NCI-H748 treated with DMSO at 0.1 percent for 48 hours (cell line): ENCODE measurements at places on chromosomes 3 and 15.

- no peak for DNase-seq
Observed at GRCh38 chr3:64575211-64575844, 112.5 kb downstream of the ADAMTS9 start.

DNA sequence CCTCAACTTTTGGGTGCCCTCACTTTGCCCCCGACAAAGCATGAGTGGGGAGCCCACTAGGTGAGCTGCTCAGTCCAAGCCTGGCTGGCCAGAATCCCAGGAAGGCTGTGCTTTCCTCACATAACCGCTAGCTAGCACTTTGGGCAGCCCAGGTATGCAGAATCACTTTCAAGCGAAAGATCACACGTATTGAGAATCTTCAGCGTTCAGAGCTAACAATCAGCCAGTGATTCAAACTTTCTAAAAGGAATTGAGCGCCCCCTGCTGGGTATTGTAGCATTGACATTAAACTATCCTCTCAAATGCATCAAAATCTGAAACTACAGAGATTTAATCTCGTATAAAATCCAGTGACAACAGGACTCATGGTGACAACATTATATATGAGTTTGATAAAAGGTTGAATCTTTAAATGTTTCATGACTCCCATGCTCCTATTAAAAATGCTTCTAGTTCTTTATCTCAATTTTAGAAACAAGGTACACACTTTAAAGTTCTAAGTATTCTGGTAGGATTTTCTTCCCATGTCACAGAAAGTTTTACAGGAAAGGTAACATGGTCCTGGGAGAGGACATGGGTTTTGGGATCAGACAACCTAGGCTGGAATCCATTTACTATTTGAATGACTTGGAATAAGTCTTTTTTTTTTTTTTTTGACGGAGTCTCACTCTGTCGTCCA lies 11.8 kb downstream of the ANAPC13 start:
- DNase-seq = peak; percentile 21

DNA sequence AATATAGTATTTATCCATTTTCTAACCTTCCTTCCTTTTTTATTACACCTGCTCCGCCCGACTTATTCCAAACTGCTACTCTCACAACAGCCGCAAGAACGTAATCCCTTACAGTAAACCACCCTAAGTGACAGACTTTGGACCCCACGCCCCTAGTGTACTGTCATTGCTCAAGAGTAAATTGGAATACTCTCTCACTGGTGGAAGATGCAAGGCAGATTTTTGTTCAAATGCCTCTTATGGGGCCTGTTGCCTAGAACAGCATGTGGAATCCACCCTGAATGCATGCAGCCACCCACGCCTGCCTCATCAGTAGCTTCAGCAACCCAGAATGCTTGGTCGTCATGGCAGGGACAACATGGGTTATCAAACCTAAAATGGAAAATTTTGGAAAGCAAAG lies 226.2 kb upstream of the ST8SIA2 start:
- DNase-seq = no peak

DNA sequence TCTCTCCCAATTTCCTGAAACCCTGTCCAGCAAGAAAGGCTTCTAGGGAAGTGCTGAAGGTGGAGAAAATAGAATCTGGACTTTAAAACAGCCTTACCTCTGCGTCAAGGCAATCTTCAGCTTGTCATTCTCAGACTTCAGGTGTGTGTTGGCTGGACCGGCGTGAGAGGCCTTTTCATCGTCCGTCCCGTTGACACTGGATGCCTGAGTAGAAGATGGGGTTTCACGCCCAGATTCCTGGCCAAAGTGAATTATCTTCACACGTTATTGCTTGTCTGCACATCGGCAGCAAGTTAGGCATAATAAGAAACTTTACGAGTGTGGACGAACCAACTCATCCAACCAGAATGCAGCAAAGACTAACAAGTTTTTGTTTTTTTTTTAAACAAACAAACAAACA lies 49.5 kb downstream of the WHAMM start:
- DNase-seq = no peak

GRCh38 chr15:65099336-65099735 lies 15.7 kb downstream of the UBAP1L start:
- DNase-seq = no peak

GRCh38 chr3:27678234-27678633 lies 43.9 kb downstream of the EOMES start:
- no peak for DNase-seq

DNA sequence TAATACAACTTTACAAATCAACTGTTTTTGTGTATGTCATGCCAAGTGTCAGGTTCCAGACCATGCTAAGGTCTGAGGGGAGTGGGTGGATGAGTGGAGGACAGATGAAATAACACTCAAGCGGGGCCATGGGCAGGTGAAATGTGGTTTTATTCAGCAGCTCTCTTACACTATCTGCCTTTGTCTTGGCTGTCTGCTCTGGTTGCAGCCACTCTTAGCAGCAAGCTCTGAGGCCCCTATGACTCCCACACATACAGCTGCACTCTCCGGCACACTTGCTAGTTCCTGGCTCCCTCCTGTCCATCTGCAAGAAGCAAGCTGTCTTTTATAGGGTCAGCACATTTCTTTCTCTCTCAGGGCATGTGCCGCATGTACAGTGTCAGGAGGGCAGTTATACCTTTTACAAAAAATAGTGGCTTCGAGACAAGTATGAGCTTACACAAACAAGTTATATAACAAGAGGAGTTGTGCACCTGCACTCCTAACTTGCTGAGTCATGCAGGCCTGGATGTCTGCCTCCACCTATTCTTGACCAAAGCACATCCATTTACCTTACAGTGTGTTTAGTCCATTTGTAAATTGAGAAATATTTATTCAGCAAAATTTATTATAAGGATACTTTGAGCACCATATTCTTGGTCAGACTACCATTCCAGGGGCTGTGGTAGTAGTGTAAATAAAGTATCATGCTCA lies 683.7 kb upstream of the CBLB start:
- no peak for DNase-seq

DNA sequence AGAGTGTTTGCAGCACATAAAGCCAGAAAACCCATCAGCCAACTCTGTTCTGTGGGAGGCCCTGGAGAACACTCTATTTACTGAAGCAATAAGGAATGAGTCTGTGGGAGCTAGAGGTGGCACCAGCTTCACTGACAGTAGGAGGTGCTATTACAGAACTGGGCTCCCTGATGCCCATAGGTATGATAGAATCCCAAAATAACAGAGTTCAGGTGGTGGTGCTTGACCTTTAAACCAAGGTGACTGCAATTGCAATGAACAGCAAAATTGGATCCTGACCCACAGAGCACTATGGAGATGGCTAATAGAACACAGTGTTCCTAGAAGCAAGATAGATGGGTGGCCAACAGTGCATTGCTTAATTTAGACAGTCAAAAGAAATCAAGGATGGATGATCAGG lies 95.4 kb upstream of the RNU6-1 start:
- DNase-seq = no peak

DNA sequence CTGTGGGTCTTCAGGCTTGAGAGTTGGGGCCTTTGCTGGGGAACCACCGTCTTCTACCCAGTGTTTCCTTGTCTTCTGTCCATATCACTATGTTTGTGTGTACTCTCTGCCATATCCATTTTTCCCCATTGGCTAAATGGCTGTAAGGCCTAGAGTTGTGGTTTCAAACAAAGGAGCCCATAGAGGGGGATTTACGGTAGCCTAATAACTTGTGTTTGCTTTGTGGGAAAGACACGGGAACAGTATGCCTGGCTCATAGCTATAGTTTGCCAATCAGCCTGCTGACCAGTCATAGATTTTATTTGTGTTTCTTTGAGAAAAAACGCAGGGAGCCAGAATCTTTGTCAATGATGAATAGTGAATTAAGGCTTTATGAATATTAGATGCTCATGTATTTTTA lies 554.8 kb downstream of the NAALADL2 start:
- no peak for DNase-seq

DNA sequence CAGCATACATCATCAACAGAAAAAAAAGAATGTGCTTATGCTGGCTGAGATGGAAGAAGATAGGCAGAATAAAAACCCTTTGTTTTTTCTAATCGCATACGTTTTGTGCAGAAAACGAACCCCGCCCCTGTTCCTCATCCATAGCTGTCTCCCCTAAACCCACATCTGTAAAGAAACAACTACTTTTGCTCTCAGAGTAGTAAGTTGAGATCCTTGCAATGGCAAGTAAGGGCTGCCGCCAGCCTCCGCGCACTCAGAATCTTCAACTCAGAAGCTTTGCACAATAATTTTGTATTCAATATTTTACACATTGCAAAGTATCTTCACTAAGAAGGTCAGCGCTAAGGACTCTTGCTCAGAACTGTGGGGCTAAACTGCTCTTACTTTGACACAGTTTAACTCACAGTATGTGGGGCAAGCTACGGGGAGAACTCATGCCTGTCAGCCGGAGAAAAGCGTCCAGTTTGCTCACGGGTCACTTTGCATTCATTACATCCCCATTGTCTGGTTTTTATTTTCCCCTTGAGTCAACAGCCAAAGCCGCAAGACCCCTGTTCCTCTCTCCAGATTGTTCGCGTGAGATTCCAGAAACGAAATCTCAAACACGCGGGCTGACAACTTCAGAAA lies 1.0 kb downstream of the LYSMD4 start:
- DNase-seq = no peak

DNA sequence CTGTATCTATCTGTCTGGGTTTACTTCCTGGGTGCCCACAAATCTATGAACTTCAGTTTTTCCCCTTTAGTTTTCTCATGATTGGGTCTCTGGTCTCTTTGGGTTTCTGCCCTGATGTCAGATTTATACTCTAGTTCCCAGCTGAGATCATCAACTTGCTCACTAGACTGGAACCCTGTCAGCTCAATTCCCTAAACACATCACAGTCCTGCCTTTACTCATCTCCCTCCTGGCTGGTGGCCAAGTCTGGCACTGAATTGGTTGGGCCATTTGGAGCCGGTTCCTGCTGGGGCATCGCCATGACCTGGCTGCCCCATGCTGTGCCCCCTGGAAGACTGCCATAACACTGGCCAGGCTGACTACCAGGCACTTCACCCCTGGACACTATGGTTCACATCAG lies 345.3 kb downstream of the CHST2 start:
- DNase-seq = no peak

GRCh38 chr3:53846134-53846850 lies at the start of the genes CHDH and IL17RB:
CHDH (minus strand) TSS chr3:53846419; CDS start chr3:53824008, 22,411 bp downstream.
IL17RB (plus strand) TSS chr3:53846568; CDS start chr3:53846589, 21 bp downstream.
- DNase-seq = no peak

DNA sequence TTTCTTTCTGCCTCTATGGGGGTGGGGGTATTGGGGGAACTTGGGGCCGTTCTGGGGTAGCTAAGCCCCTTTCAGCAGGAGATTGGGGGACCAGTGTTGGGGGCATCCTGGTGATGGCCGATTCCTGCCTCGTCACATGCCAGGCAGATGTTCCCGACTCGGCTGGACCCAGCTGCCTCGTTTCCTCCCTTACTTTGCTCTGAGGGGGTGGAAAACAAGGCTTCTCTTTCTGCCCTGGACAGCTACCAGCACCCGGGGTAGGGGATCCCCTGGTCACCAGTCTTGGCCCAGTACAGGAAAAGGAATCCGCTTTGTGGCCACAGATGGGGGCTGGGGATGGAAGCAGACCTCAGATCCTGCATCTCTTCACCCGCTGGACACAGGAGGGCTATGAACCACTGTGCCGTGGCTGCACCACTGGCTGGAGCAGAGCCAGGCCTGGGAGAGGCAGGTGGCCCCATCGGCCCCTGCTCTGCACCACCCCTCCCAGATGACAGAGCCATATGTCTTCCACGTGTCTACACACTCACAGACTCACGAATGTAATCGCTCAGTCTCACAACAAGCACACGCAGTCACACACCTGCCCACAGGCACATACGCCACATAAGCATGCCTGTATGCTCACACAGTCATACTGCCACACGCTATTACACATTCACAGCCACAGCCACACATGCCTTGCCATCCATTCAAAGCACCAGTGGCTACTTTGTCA lies 12.4 kb downstream of the SNX33 start:
- no peak for DNase-seq

DNA sequence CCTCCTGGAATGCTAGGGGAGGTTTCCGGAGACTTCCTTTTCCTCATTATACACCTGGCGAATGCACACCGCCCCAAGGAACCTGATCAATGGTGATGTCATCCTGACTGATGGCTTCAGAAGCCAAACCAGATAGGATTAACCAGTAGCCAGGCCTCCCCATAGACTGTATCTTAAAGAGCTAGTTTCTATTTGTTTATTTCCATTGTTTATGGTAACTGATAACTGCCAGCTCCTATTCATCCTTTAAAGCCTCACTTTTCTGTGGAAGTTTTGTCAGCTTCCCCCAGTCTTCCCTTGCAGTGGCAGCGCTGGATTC lies at the start of gene MKRN2OS:
Gene MKRN2OS (minus strand): TSS at position 27 of the 319 bp plus-strand sequence. CDS start 35 bp downstream, outside the sequence.
- DNase-seq = no peak

- no peak for DNase-seq
Observed at GRCh38 chr15:51119120-51119519, 24.4 kb upstream of the TNFAIP8L3 start.

DNA sequence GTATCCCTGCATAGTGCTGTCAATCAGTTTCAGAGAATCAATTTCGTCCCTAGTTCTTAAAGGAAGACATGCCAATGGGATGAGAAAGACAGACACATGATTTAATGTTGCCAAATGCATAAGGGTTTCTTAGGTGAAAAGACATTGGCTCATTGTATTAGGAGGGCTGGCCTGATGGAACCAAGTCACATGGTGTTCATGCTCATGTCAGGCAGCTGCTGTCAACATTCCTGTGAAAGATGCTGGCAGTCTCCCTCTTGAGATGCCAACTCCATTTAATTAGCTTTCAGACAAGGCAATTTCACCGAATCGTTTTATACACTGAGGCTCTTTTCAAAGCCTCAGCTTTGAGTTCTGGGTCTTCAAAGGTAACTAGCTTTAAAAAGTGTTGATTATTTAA lies 16.1 kb upstream of the IL1RAP start:
- no peak for DNase-seq

GRCh38 chr15:93042691-93043378 lies 46.2 kb downstream of the RGMA start:
- no peak for DNase-seq

DNA sequence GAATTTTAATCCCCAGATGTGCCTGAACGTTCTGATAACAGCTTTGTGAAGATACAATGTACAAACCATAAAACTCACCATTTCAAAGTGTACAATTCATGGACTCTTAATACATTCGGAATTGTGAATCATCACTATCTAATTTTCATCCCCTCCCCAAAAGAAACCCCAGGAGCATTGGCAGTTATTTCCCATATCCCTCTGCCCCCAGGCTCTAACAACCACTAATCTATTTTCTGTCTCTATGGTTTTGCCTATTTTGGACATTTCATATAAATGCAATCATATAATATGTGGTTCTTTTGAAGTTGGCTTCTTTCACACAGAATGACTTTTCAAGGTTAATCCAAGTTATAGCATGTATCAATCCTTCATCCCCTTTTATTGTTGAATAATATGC lies 25.3 kb downstream of the PRICKLE2 start:
- no peak for DNase-seq

GRCh38 chr15:72231833-72232478 lies 966 bp upstream of the PKM start:
- peak; percentile 63 for DNase-seq

DNA sequence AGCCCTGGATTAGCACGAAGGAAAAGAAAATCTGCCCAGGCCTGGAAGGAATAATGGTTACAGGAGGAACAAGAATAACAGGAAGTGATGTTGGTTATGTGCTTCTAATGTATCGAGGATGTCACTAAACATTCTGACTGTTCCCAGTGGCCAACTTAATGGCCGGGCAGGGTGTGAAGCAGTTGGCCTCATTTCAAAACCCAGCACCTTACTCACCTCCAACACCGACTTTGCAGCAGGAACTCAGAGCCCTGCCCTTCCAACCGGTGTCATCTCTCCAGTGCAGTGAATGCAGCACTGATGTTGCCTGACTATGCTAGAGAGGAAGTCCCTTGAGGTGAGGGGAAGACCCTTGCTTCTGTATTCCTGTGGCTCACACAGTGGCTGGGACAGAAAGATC lies 162.4 kb upstream of the LRTM1 start:
- DNase-seq = no peak
